ENCODE measurements at places on chromosomes 12 and 14.

DNA sequence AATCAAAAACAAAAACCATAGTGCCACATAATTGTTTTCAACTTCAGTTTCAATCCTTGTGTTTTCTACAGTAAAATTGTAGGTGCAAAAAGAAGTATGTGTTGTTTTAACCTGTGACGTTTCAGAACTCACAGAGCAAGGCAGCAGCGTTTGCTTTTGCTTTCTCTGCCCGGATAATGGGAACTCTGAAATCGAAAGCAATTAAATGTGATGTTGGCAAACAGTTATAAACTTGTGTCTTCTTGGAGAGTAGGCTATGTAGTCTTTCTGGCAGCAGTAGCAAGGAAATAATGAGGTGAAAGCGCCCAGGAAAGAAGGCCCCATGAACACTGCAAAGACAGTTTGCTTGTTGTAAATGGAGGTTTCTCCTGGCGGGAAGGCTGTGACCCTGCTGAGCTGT is 39.1 kb downstream of the FNTB start:
- no peak for DNase-seq

GRCh38 chr14:37138898-37139297 is 33.5 kb downstream of the SLC25A21 start:
- DNase-seq = no peak

DNA sequence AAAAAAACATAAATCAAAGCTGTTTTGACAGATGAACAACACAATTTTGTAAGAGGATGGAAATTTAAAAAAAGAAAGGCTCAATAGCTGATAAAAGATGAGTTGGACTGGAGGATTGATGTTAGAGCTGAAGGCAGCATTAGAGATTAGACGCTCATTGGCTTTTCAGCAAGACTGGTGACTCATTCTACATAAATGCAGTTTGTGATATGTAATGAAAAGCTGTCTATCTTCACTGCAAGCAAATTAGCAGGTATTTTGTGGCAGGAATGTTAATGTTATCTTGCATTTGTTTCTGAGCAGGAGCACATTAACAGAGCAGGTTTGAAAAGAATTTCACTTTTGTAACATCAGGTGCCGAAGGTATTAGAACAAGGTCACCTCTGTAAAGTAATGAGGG is 442.7 kb upstream of the NOVA1 start:
- no peak for DNase-seq

GRCh38 chr12:92608151-92609091 is 94.4 kb upstream of the PLEKHG7 start:
- no peak for DNase-seq

- DNase-seq = no peak
These were observed 8.4 kb upstream of the RIPK3 start for GRCh38 chr14:24348186-24348585.

GRCh38 chr12:95674631-95675030 is 115.9 kb downstream of the NTN4 start:
- no peak for DNase-seq

DNA sequence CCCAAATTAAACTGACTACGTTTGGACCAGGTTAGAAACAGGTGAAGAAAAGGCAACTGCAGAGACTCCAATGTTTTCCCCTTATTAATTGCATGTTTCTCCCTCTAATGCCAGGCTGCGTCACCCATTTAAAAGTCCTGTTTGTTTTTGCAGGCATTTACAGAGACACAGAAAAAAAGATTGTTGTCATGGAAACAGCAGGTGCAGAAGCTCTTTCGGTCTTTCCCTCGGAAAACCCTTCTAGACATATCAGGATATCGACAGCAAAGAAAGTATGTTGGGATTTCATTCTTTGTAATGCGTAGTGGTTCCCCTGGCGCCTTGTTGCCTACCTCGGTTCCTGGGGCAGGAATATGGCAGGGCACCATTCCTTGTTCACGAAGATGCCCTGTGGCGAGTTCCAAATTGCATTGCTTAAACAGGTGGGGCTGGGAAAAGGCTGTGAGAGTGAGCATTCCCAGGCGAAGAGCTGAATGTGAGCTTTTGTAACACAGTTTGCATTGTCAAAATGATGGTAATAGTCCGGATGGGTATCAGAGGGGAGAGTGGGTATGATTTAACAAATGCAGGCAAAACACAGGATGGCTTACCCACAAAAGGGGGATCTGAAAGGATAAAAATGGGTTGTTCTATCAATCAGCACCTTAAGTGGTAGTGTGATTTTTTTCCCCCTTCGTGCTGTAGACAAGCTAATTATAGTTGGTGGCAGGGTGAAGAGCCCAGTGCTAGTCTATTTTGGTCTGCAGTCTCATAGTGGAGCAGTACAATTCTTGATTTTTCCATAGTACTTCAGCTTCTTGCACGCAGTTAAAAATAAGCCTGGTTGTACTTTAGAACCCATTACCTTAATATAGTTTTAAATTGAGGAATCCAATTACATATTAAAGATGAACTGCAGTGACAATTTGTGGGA is 132.4 kb downstream of the GCH1 start:
- no peak for DNase-seq

DNA sequence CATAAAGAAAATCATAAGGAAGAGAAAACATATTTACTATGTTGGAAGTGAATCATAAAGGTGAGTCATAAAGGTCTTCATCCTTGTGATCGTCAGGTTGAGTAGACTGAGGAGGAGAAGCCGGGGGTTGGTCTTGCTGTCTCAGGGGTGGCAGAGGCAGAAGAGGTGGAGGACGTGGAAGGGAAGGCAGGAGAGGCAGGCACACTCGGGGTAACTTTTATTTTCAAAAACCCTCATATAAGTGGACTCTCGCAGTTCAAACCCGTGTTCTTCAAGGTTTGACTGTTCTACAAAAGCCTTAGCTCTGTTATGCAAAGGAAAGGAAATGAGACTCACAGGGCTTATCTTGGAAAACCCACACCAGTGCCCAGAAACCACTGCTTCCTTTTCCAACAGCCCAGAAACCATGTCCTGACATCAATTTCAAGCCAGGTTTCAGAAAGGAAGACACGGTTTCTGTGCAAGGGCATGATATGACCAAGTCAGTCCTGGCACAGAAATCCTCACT is 14.0 kb downstream of the SMCO2 start:
- no peak for DNase-seq

GRCh38 chr12:20596061-20596460 is 99.1 kb upstream of the SLCO1C1 start:
- no peak for DNase-seq

DNA sequence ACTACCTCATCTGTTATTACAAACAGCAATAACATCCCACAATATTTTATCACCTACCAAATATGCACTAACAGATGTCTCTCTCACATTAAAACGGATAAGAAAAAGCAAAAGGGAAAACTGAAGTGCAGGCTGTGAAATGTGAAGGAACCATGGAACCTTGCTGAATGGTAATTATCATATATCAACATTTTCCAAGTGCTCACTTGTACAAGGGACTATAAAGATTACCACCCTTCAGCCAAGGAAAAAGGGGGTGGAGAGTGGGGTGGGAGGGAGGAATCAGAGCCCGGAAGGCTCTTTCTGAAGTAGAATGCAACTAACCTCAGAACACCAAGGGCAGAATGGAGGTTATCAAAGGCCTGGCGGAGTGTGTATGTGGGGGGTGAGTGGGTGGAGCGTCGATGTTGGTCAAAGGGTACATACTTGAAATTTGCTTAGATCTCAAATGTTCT is 1.2 kb downstream of the SNX6 start:
- DNase-seq = no peak

DNA sequence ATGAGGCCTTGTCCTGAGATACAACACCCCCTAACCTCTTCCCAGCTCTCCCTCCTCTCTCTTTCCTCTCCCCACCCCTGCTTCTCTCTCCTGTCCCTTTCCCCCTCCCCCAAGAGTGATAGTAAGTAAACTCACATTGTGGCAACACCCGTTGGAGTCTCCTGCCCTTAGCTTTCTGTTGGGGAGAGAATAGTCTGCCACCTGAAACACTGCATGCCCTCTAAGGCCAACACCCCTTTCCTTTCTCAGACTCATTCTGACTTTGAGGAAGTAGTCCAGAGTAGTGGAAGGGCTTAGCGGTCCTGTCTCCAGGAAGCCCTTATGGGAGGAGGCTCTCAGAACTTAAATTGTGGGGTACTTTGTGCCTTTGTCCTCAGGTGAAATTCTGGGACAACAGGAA is 95.2 kb downstream of the PRKCH start:
- DNase-seq = no peak

GRCh38 chr12:110688446-110689280 is at the start of gene HVCN1:
Gene HVCN1 (minus strand): TSS chr12:110689115. CDS start chr12:110683245, 5,870 bp downstream.
- no peak for DNase-seq

GRCh38 chr12:124776125-124776513 is 87.5 kb downstream of the SCARB1 start:
- DNase-seq = no peak

GRCh38 chr12:81245907-81246570 is 168.2 kb downstream of the ACSS3 start:
- no peak for DNase-seq

GRCh38 chr12:111792155-111792855 is 25.6 kb downstream of the ALDH2 start:
- no peak for DNase-seq

- DNase-seq = no peak
These were observed 723.7 kb downstream of the C12orf50 start for GRCh38 chr12:87305481-87305880.

DNA sequence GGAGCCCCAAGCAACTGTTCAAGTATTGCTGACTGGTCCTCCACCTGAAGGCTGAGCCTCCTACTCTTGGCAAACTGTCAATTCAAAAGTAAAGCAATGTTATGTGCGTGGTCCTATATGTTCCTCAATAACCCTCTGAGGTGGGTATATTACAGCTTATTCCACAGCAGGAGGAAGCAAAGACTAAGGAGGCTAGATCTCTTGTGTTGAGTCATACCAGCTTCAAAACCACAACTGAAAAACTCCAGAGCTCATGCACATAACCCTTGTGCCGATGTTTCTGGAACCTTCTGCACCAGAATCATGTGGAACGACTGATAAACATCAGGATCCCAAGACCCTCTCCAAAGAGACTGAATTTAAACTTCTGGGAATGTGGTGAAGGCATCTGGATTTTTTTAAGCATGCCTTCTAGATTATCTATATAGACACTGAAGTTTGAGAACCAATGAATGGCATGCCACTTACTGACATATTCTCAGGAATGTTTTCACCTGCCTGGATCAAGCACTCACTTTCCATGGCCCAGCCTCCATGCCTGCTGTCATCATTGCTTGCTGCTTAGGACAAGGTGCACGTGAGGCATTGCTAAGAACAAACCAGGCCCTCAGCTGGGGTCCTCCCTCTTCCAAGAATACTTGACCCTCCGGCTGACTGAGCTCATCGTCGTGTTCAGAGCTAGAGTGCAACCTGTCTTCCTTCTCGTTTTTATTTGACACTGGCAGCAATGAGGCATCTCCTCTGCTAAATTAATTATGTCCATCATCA is 194.7 kb downstream of the BCL11B start:
- DNase-seq = no peak
